ENCODE measurements at places on chromosomes 3 and 15.
A peak's percentile ranks its signal among the peaks of the same experiment; 100 is the strongest.

DNA sequence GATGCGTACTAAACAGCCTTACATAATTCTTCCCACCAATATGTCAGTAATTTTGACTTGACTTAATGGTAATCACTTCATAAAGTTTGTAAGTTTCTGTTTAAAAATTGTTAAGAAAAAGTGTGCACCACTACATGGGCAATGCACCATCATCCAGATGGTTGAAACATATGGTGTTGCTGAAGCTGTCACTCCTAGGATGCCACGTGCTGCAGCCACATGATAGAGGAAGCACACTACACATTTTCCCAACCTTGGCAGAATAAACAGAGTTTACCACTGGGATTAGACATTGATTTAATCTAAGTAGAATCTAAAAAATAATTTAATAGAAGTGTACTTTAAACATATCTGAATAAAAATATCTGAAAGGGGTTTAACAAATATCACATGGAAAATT, 1209.9 kb downstream of the NSUN3 start:
- DNase-seq = no peak

- DNase-seq = no peak
Measured at GRCh38 chr15:80176443-80176842, 23.6 kb downstream of the FAH start.

GRCh38 chr3:100437721-100438622, 36.6 kb downstream of the LNP1 start:
- DNase-seq = no peak

GRCh38 chr3:159904455-159904854, 84.2 kb upstream of the IL12A start:
- DNase-seq = no peak

GRCh38 chr3:24341668-24342067, 153.0 kb downstream of the THRB start:
- DNase-seq = no peak

DNA sequence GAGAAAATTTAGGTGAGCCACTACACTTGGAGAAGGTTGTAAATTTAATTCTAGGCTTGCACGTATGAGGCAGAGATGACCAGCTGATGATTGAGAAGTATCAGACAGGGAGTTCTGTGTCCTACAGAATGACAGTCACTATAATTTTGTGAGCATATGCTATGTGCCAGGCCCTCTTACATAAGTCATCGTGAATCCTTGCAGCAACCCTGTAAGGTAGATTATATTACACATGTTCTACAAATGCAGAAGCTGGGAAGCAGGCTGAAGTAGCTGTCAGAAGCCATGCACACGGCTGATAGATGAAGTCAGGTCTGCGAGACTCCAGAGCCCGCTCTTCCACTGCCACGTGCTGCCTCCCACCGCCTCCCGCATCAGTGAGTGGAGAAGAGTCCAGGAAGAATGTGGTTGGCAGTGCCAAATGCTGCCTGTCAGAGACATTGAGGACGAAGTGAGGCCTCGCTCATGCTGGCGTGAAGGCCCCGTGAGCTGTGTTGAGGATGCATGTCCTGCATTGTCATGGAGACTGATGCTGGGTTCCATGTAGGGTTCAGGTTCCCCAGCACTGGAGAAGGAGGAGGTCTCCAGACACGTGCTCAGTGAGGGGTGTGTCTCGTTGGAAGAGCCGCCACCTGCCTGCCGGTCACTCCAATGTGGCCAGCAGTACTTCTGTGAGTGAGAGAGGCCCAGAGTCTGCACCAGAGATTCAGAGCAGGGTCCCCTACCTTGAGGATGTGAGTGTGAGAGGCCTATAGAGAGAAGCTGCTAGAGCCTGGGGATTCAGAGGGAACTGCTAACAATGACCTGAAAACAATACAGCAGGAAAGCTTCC, 123.3 kb upstream of the PLXNA1 start:
- no peak for DNase-seq

GRCh38 chr3:1987980-1988379, 110.7 kb upstream of the CNTN4 start:
- DNase-seq = no peak

- no peak for DNase-seq
Measured at GRCh38 chr15:77584201-77584600, 48.5 kb downstream of the LINGO1 start.

GRCh38 chr3:108396336-108396735, 100.0 kb downstream of the HHLA2 start:
- no peak for DNase-seq

GRCh38 chr3:155420881-155421486, 127.5 kb upstream of the STRIT1 start:
- no peak for DNase-seq

- no peak for DNase-seq
Measured at GRCh38 chr3:18655827-18656226, 230.7 kb upstream of the SATB1 start.

DNA sequence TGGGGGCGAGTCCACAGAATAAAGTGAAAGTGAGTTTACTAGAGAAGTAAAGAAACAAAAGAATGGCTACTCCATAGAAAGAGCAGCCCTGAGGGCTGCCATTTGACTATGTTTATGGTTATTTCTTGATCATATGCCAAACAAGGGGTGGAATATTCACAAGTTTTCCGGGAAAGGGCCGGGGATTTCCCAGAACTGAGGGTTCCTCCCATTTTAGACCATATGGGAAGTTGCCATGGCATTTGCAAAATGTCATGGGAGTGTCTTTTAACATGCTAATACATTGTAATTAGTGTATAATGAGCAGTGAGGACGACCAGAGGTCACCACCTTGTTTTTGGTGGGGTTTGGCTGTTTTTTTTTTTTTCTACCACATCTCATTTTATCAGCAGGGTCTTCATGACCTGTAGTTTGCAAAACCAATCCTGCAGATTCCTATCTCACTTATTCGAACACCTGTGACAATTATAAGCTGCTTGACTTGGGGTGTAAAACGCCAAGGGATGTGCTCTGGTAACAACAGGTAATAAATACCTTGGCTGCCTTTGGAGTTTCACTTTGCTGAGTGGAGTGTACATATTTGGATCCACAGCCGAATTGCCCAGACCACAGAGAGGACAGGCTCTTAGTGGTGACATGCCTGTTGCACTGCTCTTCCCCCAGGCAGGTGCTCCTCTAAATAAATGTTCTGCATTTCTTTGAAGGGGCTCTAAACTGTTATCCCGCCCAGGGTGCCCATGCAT, 43.6 kb downstream of the C2CD4B start:
- no peak for DNase-seq

DNA sequence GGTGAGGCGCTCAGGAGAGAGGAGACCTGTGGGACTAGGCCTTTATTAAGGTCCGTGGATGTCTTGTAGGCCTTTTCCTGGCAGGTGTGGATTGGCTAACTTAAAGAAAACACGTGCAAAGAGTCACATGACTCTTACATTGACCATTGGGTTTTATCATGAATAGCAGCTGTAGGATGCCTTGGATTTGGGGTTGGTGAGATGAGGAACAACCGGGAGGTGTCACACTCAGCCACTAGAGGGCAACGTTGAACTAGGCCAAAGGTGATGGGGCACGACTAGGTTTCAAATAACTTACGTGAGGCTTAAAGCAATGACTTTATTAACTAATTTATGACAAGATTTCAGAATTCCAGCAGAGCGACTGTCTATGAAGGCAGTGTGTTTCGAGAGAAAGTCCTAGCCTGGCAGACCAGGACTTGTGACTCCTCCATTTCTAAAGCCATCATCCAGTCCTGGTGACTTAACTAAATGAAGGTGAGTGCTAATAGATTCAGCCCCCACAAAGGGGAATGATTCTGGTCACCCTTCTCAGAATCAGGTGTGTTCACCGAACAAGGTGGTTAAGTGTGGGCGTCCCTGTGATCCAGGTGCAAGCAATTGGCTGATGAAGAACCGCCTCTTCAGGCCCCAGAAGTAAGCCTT, 345.6 kb downstream of the MCTP2 start:
- DNase-seq = no peak

DNA sequence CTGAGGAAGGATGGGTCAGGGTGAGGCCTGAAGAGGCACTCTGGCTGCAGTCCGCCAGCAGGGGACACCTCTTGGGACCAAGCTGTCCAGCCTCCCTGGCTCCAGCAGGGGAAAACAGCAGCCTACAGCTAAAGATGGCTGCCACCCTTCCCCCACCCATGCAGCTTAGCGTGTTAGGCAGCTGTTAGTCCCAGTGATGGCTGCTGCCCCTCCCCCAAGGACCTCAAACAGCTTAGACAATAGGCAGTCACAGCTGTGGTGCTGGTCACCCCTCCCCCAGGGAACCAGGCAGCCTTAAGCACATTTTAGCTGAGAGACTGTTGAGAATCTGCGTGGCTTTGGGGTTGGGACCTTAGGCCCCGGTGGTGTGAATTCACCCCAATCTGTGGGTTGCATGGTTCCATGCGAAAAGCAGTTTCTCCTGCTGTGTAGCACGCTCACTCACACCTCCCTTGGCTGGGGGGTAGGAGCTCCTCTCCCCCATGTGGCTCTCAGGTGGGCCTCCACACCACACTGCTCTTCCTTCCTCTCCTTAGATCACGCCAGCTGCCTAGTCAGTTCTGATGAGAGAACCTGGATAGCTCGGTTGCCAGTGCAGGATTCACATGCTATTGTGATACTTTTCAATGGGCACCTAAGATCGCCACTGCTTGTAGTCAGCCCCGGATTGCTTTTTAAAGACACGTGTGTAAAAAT, 140.5 kb upstream of the CADPS start:
- DNase-seq = no peak

DNA sequence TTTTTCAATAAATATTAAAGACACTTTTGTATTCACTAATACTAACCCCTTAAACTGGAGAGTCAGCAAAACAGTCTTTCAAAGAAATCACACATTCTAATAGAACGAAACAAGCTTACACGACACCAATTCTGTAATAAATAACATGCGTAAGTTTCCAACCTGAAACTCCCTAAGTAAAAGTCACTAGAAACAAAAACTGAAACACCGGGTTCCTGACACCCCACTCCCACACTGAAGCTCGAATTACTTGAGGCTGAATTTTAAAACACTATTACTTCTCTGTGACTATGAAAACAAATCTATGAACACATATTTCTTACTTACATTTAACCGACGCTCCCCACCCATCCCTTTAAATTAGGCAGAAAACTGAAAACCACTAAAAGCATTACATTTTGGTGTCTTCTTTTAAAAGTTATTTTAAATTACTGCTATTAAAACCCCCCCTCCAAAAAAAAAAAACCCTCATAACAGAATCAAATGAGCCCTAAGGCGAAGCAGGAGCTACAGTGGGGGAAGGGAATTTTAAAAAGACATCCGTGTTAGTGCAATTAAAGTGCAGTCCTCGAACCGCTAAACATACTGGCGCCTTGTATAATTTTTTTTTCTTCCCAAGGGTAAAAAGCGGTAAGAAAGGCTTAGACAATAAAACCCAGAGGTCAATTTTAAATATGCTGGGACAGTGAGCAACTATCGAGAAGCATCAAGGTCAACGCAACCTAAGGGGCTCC, 878 bp downstream of the SPPL2A start:
- DNase-seq = no peak

GRCh38 chr3:129238945-129239705, 10.3 kb upstream of the COPG1 start:
- DNase-seq = no peak

DNA sequence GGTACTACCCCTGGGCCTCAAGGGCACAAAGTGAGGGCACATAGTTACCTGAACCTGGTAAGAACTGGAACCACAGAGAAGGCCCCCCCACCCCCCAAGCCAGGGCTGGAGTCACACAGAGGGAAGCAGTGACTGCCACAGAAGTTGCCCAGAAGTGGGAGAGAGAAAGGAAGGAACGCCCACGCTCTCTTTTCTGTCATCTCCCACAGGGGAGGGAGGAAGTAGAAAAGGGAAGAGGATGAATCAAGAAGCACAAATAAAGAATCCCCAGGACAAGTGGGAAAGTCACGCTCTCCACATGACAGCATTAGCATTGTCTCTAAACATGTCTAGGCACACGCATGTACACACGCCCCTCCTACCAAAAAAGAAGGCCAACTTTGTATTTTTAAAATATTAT, 114.7 kb upstream of the FRMD4B start:
- no peak for DNase-seq

DNA sequence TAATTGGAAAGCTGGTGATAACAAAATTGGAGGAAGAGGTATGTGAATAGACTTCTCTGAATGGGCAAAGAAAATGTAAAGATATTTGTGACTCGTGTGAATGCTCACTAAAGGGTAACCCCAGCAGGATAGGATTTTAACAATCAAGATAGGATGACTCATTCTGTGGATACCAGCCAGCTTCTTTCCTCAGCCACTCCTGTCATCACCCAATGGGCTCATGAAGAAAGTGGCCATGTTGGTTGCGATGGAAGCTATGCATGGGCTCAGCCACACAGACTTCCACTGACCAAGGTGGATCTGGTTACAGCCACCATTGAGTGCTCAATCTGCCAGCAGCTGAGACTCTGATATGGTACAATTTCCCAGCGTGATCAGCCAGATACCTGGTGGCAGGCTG, 40.9 kb downstream of the STRIT1 start:
- DNase-seq = no peak

GRCh38 chr3:80733522-80734176, 965.9 kb upstream of the ROBO1 start:
- peak; percentile 63 for DNase-seq

GRCh38 chr15:90839187-90840071, 29.0 kb upstream of the FURIN start:
- DNase-seq = no peak

DNA sequence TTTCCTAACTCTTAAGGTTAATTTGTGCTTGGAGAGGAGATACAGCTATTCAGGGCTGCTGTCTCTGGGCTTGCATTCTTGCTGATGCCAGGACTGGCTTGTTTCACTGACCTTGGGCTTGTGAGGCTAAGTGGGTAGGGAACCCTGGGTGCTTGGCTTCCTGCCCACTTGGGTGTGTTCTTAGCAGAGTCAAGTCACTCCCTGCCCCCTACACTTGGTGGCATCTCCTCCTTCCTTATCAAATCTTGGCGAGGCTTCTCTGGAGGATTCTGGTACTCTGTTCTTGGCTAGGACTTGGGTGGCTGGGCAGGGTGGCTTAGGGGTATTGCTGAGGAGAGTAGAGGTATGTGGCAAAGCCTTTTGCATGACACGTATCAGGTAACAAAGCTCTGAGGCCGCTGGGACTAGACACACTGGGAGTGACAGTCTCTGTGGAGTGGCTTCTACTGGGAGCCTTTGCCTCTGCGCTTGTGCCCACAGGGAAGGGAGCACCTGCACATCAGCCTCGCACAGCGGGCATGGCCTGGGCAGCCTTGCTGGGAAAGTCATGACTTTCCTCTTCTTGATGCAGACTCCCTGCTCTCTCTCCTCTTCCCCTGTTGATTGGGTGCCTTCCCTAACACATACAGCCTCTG, 41.8 kb downstream of the CHCHD6 start:
- no peak for DNase-seq

DNA sequence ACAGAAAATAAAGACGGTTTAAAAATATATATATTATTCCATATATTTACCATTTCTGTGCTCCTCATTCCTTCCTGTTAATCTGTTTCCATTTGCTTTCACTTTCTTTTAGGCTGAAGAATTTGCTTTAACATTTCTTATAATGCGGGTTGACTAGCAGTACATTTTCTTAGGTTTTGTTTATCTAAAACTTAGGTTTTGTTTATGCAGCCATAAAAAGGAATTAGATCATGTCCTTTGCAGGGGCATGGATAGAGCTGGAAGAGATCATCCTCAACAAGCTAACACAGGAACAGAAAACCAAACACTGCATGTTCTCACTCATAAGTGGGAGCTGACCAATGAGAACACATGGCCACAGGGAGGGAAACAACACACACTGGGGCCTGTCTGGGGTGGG, 578.1 kb downstream of the FHIT start:
- peak; percentile 32 for DNase-seq
